Left ventricle myocardium inferior (tissue), 1 donor: ENCODE measurements at places on chromosomes 2 and 18. TPM values are rescaled to one million over a fixed set of nuclear protein-coding genes. Genes with fewer than 3 reads are reported as not detected.

GRCh38 chr18:39425172-39425850 lies 1859.7 kb upstream of the CELF4 start:
- DNase-seq: no peak

GRCh38 chr2:179543361-179543901 lies 278.8 kb upstream of the SESTD1 start:
- DNase-seq: no peak

DNA sequence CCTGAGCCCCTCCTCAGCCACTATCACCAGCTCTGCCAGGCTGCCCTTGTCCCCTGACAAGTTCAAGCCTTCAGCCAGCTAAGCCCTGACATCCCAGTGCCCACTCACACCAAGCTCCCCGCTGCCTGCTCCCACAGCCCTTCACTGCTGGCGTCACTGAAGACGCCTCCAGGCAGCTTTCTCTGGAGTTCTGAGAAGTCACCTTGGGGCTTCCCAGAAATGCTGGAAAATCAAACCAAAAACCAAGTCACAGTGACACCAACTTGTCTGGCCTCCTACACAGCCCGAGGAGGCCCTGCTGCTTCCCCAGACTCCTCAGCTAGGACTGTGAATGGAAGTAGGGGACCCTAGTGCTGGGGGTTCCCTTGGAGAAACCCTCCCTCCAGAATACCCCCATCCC lies 2.2 kb upstream of the TNS1 start:
- no peak for DNase-seq

DNA sequence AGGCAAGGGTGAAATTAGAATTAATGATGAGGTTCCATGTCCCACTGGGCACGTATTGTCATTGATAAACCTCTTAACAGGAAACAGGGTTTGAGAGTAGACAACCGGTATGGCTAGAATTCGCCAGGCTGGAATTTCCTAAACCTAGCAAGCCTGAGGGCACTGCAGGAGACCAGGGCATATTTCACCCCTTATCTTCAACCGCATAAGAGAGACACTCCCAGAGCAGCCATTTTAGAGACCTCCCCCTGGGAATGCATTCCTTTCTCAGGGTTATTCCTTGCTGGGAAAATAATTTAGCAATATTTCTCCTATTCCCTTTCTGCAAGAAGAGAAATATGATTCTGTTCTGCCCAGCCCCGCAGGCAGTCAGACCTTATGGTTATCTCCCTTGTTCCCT lies 334.6 kb upstream of the LYPD1 start:
- DNase-seq: no peak

DNA sequence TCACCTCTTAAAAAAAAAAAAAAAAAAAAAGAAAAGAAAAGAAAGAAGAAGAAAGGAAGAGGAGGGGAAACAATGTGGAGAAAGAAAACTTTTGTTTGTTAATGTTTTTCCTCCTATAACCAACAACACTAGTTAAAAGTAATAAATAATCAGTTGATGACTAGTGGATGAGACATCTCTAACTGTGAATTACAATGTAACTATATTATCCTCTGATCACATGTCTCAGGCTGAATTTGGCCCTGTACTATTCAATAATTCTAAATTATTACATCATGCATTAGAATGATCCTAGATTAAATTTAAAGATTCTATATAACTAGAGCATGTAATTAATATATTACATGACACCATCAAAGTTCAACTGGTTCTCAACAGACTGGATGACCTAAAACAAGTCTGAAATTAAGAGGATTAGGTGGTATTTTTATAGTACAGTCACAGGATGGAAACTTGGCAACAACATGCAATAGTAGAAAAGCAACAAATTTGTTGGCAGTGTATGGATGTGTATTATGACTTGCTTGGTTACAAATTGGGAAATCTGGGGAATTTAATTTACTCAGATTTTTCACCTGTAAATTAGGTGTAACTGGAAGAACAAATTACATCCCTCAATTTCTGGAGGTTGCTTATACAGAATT lies 269.3 kb upstream of the SETBP1 start:
- no peak for DNase-seq

- no peak for DNase-seq
These were observed 1.6 kb upstream of the GPR45 start for GRCh38 chr2:105239924-105240323.

- no peak for DNase-seq
These were observed 40.5 kb upstream of the NABP1 start for GRCh38 chr2:191637182-191638078.

- no peak for DNase-seq
These were observed 454.9 kb downstream of the LPIN1 start for GRCh38 chr2:12201369-12201768.

- no peak for DNase-seq
These were observed 1.5 kb downstream of the ACSL3 start for GRCh38 chr2:222862106-222862908.

Gene AKAIN1
- total RNA-seq: not detected

Gene EMILIN1
- 18.4 TPM for total RNA-seq

Gene CELF4
- total RNA-seq: 0.60 TPM

Gene FZD7
- 35.2 TPM for total RNA-seq

Gene FTCDNL1
- 2.7 TPM for total RNA-seq

Gene NAT8
- total RNA-seq: not detected

Gene TMEM163
- 0.22 TPM for total RNA-seq
